Gastroesophageal sphincter (tissue), 4 donors: ENCODE measurements at places on chromosomes 5 and 9.
A peak's percentile ranks its signal among the peaks of the same experiment; 100 is the strongest.

DNA sequence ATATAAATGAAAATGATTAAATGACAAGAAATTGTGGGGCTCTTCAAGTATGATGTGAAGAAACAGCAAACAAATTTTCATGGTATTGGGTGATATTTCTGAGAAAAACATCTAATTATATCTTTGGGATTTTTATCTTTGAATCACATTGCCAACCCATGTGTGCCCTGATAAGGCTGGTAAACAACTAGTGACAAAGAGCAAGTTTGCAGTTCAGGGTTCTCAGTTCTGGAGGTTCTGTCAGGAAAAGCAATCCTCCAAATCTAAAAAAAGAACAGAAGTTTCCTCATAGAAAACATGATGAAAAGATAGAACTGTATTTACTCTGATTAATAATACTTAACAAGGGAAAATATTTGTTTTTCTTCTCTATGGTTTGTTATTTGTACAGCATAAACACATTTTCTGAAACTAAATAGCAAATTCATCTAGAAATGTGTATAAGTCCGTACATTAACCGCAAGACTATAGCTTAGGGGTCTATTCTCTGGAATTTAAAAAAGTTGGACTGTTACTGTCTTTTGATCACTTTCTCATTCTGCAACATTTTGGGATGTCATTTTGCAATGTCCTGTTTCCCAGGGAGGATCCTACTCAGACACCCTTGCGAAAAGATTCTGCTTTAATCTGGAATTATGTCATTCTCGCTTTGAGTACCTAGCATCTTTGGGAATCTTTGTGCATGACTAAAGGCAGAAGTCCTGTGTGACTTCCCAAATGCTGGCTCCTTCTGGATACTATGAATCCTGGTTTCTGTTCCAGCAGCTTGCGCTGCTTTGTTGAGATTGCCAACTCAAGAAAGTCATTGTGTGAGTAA lies 308.5 kb downstream of the ADGRV1 start:
- no peak for ATAC-seq

DNA sequence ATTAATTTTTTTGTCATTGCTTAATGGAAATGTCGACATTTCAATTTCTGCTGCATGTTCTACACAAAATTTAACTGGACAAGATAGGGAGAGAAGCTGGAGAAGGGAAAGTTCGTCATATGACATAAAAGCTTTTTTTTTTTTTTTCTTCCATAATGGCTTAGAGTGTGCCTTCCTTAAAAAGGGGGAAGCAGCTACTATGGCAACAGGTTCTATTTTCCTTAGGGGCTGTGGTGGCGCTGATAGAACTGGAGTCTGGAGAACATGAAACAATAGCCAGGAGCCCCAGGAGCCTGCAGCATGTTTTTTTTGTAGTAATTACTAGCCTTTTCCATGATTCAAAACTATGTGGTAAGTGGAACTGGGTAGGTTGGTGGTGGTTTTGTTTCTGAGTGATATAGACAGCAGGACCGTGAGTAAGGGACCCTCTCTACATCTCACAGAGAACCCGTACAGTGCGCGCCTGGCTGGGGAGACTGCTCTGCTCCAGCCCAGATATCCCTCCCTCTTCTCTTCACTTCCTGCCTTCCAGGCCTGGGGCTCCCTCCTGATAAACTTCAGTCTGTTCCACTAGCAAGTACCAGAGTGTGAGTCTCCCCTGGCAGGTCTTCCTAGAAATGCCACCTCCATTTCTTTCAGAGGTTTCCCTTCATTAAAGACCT lies 301.6 kb downstream of the NR3C1 start:
- ATAC-seq: peak; percentile 28

DNA sequence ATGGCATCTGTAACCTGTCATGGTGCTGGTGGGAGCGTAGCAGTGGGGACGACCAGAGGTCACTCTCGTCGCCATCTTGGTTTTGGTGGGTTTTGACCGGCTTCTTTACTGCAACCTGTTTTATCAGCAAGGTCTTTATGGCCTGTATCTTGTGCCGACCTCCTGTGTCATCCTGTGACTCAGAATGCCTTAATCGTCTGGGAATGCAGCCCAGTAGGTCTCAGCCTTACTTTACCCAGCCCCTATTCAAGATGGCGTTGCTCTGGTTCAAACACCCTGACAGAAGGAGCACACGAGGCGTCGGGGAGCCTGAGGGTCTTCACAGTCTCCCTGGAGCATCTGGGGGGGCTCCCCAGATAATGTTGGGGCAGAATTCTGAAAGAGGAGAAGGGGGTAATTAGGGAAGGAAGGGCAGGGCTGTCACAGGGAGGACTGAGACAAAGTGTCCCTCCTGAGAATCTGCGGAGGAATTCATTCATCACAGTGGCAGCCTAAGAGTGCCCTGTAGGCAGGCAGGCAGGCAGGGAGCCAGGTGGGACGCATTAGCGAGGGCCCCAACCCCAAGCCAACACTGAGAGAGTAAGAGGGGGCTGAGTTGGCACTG lies 21.3 kb upstream of the NCS1 start:
- no peak for ATAC-seq

DNA sequence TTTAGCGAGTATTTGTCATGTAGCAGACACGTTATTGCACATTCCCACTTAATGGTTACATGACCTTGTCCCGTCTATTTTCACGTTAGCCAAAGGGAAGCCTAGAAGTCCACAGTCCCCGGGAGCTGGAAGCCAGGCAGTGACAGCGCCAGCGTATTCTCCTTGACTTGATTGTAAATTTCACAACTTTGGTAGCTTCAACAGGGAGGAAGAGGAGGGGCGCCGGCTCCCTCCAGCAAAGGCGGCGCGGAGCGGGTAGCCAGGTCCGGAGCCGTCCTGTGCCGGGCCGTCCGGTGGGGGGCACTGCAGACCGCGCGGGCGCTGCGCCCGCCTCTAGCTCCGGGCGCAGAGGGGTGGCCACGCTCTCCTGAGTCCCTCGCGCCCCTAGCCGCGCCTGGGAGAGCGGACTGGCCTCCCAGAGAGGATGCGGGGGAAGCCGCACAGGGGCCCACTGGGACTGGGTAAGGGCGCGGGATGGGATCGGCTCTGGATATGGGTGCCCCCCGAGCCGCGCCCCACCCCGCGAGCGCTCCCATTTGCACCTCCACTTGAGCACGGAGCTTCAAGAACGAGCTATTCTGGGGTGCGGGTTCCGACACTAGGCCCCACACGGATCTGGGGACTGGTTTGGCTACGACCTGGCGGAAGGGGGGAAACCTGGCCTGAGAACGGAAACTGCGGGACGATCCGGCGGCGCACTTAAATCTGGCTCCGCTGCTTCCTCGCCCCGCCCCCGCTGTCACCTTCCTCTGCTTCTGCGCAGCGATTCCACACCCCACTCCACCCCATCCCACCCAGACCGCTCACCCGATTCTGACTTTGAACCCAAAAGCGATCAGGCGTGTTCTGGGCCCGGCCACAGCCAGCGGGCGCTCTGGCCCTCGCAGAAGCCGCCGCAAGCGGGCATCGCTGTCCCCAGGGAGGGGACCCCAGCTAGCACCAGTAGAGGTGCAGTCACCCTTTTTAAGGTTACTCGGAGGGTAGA lies 23.8 kb downstream of the KLF4 start:
- peak; percentile 97 for ATAC-seq

- no peak for ATAC-seq
These were observed 167.5 kb downstream of the SYK start for GRCh38 chr9:90969021-90969675.

DNA sequence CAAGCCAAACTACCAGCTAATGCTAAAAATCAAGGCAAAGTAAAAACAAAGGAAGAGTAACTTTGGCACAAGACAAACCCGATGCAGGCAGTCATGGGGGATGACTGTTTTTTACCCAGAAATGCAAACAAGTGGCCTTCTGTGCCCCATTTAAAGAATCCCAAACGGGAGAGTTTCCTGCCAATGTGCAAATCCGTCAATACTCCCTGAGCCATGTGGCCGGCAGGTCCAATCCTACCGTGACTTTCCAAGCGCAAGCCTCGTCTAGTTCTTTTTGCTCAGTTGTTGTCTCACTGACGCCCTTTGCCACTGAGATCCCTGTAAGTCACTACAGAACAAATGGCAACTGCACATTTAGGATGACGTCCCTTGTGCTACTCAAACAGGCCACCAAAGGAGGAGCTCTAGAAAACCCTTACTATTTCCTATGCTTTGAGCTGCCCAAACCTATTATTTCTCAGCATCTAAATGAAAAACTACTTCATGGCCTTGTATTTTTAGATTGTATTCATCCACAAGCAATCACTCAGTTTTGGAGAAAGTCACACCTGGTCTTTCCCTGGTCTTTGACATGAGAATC lies 43.4 kb downstream of the OTULIN start:
- no peak for ATAC-seq

DNA sequence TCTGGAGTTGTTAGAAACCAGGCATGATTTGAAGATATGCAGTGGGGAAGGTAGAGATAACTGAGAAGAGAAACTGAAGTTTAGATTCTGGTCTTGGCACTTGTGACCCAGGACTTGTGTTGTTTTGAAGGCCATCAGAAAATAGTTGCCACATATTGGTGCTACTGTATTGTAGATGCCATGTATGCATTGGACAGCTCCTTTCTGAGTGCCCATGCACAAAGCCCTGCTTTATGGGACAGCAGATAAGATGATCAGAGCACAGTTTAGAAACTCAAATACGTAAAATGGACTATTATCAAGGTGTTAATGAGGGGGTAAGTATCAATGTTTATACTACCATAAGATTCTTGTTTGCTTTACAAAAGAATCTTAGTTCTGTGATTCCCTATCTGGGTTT lies 84.9 kb downstream of the KIF4B start:
- ATAC-seq: no peak

DNA sequence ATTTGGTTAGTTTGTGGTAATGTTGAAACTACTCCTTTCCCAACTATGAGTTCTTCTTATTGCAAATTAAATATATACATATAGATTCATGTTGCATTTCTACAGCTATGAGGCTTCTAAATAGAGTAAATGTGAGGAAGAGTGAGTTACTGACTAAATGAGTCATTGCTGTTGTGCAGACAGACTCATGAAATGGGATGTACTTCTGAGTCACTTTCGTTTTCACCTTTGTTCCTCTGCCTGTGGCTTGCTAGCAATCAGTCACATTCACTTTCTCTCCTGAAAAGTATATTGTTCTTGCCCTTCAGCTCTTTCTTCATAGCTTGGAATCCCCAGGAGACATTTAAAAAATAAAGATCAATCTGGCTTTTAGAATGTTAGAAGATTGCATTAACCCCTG lies 295.5 kb upstream of the SMC2 start:
- no peak for ATAC-seq

DNA sequence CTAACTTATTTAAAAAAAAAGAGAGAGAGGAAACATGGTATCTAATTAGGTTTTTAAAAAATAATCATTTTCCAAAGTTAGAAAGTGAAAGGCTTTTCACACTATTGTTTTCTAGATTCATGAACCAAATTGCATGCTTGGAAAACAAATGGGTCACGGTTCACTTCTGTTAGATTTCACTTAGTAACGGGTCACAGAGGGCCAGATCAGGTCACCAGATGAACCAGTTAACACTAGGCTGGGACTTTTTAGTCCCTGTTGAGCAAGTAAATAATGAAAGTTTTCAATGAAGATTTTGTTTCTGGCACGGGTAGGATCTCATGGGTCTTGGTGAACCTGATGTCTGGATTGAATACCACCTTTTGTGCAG lies 207.2 kb upstream of the RFX3 start:
- ATAC-seq: no peak

- no peak for ATAC-seq
These were observed 26.2 kb downstream of the PITX1 start for GRCh38 chr5:135007749-135008363.

GRCh38 chr5:60161340-60161934 lies 267.9 kb upstream of the PDE4D start:
- no peak for ATAC-seq

- no peak for ATAC-seq
These were observed 764.9 kb downstream of the DNAH5 start for GRCh38 chr5:13179407-13180087.

DNA sequence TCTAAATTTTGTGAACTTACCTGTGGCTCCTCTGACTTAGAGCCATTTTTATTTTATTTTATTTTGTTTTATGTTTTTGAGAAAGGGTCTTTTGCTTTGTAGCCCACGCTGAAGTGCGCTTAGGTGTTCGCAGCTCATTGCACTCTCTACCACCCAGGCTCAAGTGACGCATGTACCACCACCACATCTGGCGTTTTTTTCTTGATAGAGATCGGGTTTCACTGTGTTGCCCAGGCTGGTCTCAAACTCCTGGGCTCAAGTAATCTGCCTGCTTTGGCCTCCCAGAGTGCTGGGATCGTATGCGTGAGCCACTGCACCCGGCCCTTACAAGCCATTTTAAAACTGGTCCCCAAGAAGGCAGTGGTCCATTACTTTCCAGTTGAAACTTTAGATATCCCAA lies 18.5 kb downstream of the MATR3 start:
- ATAC-seq: no peak

DNA sequence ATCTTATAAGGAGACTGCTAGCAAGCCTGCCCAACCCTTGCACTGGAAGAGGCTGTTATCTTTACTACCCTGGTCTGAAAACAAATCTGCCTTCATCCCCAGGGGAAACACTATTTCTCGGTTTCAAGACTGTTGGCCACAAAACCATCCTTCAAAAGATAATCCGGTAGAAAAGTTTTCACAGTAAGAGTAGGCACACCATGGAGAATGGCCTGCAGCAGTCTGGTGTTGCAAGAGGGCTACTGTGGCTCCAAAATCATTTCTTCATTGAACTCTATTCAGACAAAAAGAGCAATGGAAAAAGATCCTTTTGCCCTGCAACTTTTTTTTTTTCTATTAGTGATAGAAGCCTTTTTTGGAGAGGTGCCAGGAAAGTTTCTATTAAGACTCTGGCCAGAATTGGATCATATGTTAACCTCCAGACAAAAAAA lies 163.9 kb downstream of the ARHGEF28 start:
- no peak for ATAC-seq

DNA sequence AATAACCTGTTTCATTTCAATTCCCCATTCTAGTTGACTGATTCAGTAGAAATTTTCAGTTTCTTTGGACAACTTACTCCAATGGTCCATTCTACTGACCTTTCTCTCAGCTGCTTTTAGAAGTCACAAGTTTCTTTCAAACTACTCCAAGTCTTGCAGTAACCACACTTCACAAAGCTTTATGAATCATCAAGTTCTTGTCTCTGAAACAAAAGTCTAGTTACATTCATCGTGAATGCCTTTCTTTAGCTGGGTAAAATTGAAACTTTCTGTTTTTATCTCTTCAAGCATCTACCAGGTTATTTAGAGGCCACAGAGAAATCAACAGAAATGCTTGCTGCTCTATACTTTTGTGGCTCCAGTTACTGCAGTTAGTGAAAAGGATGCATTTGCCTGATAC lies 405.4 kb downstream of the TMEM232 start:
- ATAC-seq: no peak

GRCh38 chr5:103512500-103512899 lies 50.1 kb downstream of the NUDT12 start:
- ATAC-seq: no peak

DNA sequence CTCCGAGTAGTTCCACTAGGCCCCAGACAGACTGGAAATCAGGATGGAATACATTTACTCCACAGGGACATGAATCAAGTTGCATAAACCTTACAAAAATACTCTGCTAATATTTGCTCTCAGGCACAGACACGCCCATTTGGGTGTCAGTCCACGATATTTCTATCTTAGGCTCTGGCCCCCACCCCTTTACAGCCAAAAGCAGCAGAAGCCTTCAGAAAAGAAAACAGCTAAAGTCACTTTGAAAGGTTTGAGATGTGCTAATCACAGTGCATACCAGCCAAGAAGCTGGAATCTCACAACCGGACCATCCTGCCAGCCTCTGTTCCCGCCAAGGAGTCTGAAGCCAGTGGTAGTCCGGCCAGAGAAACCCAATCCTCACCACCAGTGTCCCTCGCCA lies 22.6 kb downstream of the PTPN3 start:
- peak; percentile 63 for ATAC-seq

GRCh38 chr5:112238473-112238872 lies 180.6 kb downstream of the EPB41L4A start:
- ATAC-seq: no peak
